ENCODE measurements at places on chromosomes 12 and 14. TPM values are rescaled to one million over a fixed set of nuclear protein-coding genes. Genes with fewer than 3 reads are reported as not detected.

Gene GARIN6
- not detected for total RNA-seq

Gene PPFIA2
- not detected for total RNA-seq

Gene AKAP6
- 0.82 TPM for total RNA-seq

Gene CCDC60
- not detected for total RNA-seq

Gene ALDH1L2
- total RNA-seq, result 2.2 TPM

Gene DHRS1
- total RNA-seq, result 8.9 TPM

Gene ANO2
- not detected for total RNA-seq

Gene NPFF
- total RNA-seq, result not detected

Gene ZNF140
- 14.3 TPM for total RNA-seq

Gene TBX3
- 5.1 TPM for total RNA-seq

DNA sequence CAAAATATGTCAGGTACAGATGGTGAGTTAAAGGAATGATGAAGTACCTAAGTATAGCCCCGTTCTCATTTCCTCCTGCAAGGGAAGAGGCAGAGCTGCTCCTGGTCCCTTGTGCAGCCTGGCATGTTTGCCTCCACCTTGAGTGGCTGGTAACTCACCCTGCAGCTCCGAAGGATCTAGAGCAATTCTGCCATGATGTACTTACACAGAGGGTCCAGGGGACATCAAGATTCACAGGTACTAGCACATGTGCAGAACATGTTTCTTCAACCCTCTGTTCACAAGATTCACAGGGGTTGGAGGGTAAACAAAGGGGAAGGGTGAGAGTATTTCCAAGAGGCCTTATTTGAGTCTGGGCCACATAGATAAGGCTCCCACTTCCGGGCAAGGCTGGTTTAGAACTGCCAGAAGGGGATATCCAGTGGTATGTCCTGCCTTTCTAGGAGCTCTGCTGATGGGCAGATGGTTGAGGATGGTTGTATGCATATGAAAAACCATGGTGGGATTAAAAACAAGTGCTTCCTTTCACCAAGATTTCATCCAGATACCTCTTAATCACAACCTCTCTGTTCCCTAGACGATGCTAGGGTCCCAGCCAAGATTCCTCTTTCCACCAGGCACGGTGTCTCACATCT, 7.7 kb downstream of the DCTN2 start:
- no peak for DNase-seq

DNA sequence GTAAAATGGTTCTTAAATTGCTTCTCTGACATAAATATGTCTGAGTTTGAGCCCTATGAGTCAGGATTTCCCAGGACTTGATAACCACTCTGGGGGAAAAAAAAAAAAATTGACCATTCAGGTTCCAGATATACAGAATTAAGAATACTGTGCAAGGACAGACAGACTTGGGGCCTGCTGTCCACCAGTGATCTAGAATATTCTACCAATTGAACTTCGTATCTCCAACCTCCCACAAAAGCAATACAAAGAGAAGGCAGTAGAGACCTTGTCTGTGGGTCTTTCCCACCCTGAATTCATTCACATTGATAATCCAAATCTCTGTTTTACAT, 4.1 kb downstream of the SINHCAF start:
- DNase-seq, result no peak

DNA sequence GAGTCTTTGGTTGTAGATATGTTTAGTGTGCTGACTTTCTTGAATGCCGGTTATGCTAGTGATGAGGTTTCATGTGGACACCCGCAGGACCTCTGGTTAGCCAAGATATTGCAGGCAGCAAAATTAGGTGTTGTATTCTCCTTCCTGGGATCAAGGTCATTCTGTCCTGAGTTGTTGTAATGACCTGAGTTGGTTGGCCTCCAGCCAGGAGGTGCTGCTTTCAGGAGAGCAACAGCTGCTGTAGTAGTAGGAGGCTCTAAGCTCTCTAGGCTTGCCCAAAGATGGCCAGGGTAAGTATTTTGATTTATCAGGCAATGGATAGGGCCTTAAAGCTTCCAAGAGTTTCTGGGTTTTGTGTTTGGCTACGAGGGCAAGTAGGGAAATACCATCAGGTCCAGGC, 56.0 kb upstream of the BDKRB2 start:
- DNase-seq, result no peak

GRCh38 chr14:59425322-59425935, 39.8 kb downstream of the GPR135 start:
- DNase-seq, result no peak

DNA sequence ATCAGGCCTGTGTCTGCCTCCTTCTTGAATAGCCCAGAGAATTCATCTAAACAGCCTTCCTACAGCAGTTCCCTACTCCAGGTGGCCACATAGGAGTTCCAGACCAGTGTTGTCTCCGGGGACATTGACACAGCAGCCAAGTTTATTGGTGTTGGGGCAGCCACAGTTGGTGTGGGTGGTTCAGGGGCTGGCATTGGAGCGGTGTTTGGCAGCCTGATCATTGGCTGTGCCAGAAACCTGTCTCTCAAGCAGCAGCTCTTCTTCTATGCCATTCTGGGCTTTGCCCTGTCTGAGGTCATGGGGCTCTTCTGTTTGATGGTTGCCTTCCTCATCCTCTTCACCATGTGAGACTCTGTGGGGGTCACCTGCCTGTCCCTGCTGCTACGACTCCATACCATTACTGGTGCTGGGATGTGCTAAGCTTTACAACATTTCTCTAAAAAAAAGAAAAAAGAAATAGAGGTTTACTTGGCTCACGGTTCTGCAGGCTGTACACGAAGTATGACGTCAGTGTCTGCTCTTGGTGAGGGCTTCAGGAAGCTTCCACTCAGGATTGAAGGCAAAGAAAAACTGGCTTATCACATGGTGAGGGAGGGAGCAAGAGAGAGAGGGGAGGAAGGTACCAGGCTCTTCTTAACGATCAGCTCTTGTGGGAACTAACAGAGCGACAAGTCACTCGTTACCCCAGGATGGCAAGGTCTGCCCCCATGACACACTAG, 57.5 kb downstream of the CHST11 start:
- DNase-seq, result no peak

DNA sequence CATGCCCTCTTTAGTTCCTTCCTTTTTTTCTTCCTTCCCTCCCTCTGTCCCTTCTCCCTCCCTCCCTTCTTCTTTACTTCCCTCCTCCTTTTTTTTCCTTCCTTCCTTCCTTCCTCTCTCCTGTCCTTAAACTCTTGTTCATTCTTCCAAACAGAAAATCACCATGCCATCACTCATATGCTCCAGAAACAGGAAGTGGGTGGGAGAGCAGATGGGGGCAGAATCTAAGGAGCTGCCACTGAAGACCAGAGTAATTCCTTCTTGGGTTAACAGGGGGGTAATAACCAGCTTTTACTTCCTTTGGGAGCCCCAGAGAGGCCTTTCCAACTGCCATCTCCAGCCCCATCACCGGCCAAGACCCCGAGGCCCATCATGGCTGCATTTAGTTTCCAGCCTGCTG, 51.2 kb downstream of the SVOP start:
- no peak for DNase-seq

DNA sequence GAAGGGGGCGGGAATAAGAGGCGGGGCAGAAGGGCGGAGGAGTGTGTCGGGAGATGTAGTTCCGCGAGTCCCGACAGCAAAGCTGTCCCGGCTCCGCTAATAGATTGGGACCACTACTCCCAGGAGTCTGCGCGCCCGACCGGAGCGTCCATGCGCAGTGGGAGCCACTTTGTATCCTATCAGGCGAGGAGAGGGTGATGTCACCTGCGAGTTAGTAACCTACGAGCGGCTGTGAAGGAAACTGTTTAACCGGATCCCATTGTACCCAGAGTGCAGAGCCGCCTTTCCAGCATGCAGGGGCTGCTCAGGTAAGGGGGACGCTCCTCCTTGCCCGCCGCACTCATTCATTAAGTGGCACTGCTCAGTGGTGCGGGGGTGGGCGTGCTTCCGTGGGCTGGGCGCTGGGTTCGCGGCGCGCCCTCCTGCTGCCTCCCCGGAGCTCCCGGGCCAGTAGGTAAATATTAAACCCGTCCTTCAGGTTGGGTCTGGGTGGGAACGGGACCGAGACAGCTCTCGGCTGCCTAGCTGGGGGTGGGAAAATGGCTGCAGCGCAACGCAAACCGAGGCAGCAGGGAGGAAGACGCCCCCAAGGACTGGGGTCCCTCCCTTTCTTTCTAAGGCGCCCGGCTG, at the start of gene DAAM1:
Gene DAAM1, plus strand, starts transcription at position 207 of the 630 bp plus-strand sequence. CDS start 74,811 bp downstream, outside the sequence.
- peak; percentile 84 for DNase-seq

- no peak for DNase-seq
Measured at GRCh38 chr12:110366321-110367142, 37.0 kb downstream of the ANAPC7 start.

- DNase-seq, result no peak
Measured at GRCh38 chr14:79118291-79118690, 948.1 kb downstream of the NRXN3 start.

DNA sequence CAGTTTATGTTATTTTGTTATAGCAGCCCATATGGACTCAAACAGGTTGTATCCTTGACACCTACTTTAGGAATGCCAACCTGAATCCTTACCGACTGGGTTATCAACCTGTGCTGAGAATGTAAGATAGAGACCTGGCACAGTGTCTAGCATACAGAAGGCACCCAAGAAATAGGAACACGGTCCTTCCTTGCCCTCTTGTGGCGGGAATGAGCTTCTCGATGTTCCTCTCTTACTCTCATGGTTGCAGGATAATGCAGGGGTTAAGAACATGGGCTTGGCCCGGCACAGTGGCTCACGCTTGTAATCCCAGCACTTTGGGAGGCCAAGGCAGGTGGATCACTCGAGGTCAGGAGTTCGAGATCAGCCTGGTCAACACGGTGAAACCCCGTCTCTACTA, 6.5 kb downstream of the C12orf43 start:
- no peak for DNase-seq

DNA sequence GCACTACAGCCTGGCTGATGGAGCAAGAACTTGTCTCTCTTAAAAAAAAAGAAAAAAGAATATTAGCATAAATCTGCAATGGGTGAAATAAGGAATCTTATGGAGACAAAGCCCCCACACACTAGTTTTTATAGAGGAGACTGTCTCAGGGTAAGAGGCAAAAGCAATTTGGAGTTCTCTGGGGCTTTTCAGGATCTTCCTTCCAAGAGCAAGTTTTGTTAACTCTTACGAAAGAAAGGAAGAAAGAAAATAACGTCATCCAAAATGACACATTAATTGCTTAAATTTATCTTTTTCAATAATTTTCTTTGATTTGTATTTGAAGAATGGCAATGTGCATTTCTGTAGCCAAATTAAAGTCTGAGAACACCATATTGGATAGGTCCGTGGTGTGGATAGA, 3.8 kb downstream of the PDE6H start:
- no peak for DNase-seq

- no peak for DNase-seq
Measured at GRCh38 chr12:100908501-100908900, 113.9 kb downstream of the ANO4 start.

DNA sequence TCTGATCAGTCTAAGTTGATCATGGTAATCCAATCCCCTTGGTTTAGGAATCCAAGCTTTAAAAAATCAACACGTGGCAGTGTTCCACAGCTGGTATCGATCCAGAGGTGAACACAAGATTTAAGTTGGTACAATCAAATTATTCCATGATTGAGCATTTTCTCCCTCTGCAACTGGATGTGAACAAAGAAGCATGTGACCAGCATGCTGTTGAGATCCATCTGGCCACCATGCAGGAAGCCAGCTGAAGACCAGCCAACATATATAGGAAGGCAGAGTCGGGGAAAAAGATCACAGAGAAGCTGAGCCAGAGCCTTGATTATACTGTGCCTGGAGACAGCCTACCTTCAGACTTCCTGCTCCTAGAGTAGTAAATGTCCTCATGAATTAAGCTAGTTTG, 158.3 kb downstream of the SEC23A start:
- no peak for DNase-seq

DNA sequence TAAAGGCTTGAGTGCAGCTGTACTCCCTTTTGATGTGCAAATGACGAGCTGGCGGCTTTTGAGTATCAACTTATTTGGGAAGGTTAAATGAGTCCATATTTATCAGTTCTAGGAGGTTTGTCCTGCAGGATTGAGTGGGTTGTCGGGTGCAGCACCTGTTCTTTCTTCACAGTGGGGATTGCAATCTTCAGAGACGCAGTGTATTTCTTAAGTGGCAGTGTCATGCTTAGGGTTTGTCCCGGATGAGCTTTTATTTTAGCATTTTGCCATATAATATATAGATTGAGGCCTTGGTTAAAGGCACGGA, 1.2 kb downstream of the FUT8 start:
- DNase-seq, result no peak

Data from Panc1 (cell line).